Pancreas (tissue), 10 donors: ENCODE measurements at places on chromosomes 4 and X.

DNA sequence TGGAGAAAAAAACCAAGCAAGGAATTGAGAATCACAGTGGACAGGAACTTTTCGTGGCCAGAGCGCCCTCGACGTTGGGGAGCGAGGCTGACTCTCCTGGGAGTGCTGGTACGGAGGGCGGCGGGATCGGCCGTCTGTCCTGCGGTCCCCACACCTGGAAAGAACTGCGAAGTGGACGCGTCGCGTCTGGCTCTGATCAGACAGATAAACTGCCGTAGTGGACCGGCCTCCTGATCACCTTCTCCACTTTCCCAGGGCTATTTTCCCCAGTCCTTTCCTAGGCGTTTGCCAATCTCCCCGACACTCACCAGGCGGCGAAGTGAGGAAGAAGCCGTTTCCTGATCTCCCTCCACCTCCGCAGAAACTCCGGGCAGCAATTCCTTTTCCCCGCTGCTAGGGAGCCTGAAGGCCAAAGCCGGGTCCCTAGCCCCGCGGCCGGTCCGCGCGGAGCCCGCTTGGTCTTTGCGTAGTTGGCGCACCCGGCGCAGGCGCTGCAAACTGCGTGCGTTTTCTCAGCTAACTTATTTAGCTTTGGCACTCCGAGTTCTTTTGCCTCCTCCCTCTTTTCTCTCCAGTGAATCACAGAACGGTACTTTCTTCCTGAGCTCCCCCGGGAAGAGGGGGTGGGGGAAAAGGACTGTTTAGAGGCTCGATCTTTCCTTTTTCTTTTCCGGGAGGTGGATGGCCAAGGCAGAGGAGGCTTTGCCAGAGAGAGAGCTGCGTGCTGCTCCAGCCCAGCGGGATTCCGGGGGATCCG, at the start of gene ARSJ:
Gene ARSJ, minus strand, starts transcription at position 500 of the 757 bp plus-strand sequence. CDS start 813 bp downstream, outside the sequence.
- H3K27me3 ChIP-seq, result no peaks in the 10 kb centered on the region
- no peaks in the 10 kb centered on the region for H3K36me3 ChIP-seq
- H3K4me1 ChIP-seq, result no peaks in the 10 kb centered on the region
- peak within 1 kb of the TSS; percentile 39 for H3K4me3 ChIP-seq

DNA sequence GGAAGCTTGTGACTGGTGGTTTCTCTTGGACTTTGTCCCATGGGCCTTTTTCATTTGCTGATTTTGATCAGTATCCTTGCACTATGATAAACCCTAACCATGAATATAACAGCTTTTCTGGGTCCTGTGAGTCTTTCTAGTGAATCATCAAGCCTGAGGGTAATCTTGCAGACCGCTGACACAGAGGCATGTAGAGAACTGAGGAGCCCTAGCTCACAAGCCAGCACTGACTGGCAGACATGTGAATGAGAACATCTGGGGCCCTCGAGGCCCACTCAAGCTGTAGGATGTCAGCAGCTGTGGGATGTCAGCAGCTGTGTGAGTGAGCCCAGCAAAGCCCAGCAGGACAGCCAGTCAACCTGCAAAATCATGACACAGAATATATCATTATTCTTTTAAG, 36.7 kb downstream of the HMGB3 start:
- H3K27me3 ChIP-seq, result no peaks in the 10 kb centered on the region
- no peaks in the 10 kb centered on the region for H3K4me1 ChIP-seq
- no peak overlapping the region for H3K27ac ChIP-seq
- no peak overlapping the region for H3K4me3 ChIP-seq
- DNase-seq, result no peak
- no peaks in the 10 kb centered on the region for H3K36me3 ChIP-seq

- no peaks in the 10 kb centered on the region for H3K4me1 ChIP-seq
- no peak overlapping the region for H3K27ac ChIP-seq
- H3K27me3 ChIP-seq, result no peaks in the 10 kb centered on the region
- DNase-seq, result peak; percentile 16
- H3K36me3 ChIP-seq, result no peaks in the 10 kb centered on the region
Measured at GRCh38 chrX:106862972-106863688, 40.0 kb downstream of the RIPPLY1 start.

- no peaks in the 10 kb centered on the region for H3K36me3 ChIP-seq
- H3K4me1 ChIP-seq, result no peaks in the 10 kb centered on the region
- DNase-seq, result no peak
- H3K27ac ChIP-seq, result no peak overlapping the region
- no peaks in the 10 kb centered on the region for H3K27me3 ChIP-seq
- H3K4me3 ChIP-seq, result no peak overlapping the region
Measured at GRCh38 chr4:30073011-30073710, 647.0 kb upstream of the PCDH7 start.

DNA sequence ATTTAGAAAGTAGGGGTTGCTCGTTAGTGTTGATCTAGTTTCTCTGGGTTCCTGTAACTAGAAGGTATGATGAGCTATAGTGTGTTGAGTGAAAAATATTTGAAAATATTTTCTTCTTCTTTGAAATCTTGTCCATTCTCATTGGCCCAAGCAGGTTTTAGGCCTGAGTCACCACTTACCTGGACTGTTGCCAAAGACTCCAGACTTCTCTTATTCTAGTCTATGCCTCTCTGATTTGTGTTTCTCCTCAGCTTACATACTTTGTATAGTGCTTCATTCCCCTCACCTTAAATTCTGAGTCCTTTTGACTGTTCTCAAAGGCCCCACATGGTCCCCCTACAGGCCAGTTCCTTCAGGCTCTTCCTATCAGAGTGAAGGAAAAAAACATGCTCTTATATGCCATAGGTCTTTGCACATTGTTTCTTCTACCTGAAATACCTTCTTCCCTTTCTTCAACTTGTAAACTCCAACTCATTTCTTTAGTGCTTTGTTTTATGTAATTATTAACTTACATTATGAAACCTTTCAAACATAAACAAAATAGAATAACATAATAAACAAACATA, 258.2 kb downstream of the PPP1R2C start:
- no peaks in the 10 kb centered on the region for H3K36me3 ChIP-seq
- H3K27ac ChIP-seq, result no peak overlapping the region
- no peak for DNase-seq
- no peaks in the 10 kb centered on the region for H3K4me1 ChIP-seq

- H3K27me3 ChIP-seq, result no peaks in the 10 kb centered on the region
- H3K27ac ChIP-seq, result no peak overlapping the region
- no peak overlapping the region for H3K4me3 ChIP-seq
Measured at GRCh38 chr4:176186067-176186466, 9.3 kb downstream of the SPATA4 start.

DNA sequence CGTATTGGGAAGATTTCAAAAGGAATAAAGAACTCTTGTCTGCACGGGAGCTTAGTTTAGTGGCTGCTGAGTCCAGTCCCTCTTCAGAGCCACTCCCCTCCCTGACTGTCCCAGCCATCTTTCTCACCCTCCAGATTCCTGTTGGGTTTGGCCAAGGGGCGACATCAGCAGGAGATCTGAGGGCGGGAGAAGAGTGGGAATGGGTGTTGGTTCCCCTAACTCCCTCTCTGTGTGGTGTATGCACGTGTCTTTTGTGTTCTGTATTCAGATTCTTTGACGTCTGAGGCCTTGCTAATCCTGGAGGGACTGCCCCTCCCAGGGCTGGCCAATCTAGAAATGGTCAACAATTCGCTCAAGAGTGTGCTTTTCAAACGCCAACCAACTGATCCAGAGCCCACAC, 37.4 kb downstream of the CYTL1 start:
- no peak overlapping the region for H3K4me3 ChIP-seq
- no peak overlapping the region for H3K27ac ChIP-seq
- DNase-seq, result no peak
- H3K36me3 ChIP-seq, result no peaks in the 10 kb centered on the region
- no peaks in the 10 kb centered on the region for H3K4me1 ChIP-seq
- H3K27me3 ChIP-seq, result no peaks in the 10 kb centered on the region

GRCh38 chrX:39258331-39258730, 457.1 kb downstream of the MID1IP1 start:
- no peaks in the 10 kb centered on the region for H3K4me1 ChIP-seq
- no peak for DNase-seq
- H3K27me3 ChIP-seq, result no peaks in the 10 kb centered on the region
- no peak overlapping the region for H3K4me3 ChIP-seq
- no peak overlapping the region for H3K27ac ChIP-seq

DNA sequence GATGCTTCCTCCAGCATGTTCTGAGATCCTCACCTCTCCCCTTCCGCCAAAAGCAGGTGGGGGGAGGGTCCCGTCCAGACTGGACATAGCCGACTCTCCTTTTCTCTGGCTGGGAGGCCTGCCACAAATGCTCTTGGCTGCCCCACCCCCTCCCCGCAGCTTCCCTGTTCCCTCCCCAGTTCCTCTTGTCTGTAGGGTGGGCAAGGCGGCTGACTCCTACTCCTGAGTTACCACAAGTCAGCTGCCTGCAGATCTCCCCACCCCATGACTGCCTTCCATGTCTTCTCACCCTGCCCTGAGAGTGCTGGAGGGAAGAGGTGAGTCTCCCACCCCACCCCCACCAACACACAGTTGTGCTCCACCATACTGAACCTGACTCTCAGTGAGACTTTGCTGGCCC, 2.9 kb downstream of the ATP6AP1 start:
- H3K27ac ChIP-seq, result no peak overlapping the region
- no peaks in the 10 kb centered on the region for H3K36me3 ChIP-seq
- H3K4me3 ChIP-seq, result no peak overlapping the region
- no peaks in the 10 kb centered on the region for H3K4me1 ChIP-seq
- no peaks in the 10 kb centered on the region for H3K27me3 ChIP-seq
- no peak for DNase-seq

- no peak for DNase-seq
- no peak overlapping the region for H3K27ac ChIP-seq
- H3K36me3 ChIP-seq, result no peaks in the 10 kb centered on the region
Measured at GRCh38 chr4:108081256-108081655, 87.5 kb downstream of the LEF1 start.
